ENCODE measurements at places on chromosomes 6 and 20. TPM values are rescaled to one million over a fixed set of nuclear protein-coding genes. Genes with fewer than 3 reads are reported as not detected.

DNAH8 gene
- 0.07 TPM for polyA plus RNA-seq

PRSS16 gene
- polyA plus RNA-seq = not detected

NNAT gene
- polyA plus RNA-seq = 996 TPM

KHDC1 gene
- 1.5 TPM for polyA plus RNA-seq

ZNF512B gene
- polyA plus RNA-seq = 21.6 TPM

FGD2 gene
- not detected for polyA plus RNA-seq

IDH3B gene
- polyA plus RNA-seq = 296 TPM

SLC2A10 gene
- polyA plus RNA-seq = not detected

PRICKLE4 gene
- not detected for polyA plus RNA-seq

MUCL3 gene
- not detected for polyA plus RNA-seq

SDHAF4 gene
- polyA plus RNA-seq = 28.2 TPM

AKAP12 gene
- polyA plus RNA-seq = 20.1 TPM

EYA4 gene
- polyA plus RNA-seq = 2.9 TPM

OR2H2 gene
- not detected for polyA plus RNA-seq

RSPO3 gene
- 0.20 TPM for polyA plus RNA-seq

CGAS gene
- polyA plus RNA-seq = 0.10 TPM

PTPRA gene
- polyA plus RNA-seq = 68.2 TPM

Data from neural cell (in vitro differentiated cells).